ENCODE measurements at places on chromosomes 12 and 14. TPM values are rescaled to one million over a fixed set of nuclear protein-coding genes. Genes with fewer than 3 reads are reported as not detected.

Gene TAS2R42
- not detected for total RNA-seq

Gene ANGEL1
- total RNA-seq = 18.3 TPM

DNA sequence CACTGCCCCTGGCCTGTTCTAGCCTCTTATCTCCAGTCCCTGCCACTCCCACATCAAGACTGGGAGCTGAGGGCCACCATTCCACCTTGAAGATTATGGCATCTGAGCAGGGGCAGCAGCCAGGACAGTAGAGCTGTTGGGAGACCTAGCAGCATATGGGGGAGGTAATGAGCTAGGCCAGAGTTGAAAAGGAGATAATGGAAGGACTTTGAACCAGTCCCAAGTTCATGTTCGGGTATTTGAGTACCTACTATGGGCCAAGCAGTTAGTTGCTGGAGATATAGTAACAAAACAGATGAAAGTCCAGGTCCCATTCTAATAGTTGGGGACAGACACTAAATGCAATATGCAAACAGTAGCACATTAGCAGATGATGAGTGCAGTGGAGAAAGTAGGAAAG, 151.5 kb downstream of the PLXNC1 start:
- no peak for DNase-seq

DNA sequence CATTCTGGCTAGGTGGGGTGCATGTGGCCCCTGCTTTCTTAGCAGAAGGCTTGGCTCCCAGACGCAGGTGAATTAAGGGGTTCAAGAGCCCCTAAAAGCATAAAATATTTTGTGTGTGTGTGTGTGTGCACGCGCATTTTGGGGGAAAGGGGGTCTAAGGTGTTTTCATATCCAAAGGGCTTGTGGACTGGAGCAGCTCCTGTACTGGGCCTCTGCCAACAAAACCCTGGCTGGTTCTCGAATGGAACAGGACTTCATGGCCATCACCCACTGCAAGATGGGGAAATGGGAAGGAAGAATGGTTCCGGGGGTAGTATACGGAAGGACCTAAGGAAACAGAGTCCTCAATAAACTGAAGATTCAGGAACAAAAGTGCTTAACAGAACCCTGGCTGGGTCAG, 3.9 kb upstream of the ATN1 start:
- DNase-seq = no peak

All from hematopoietic multipotent progenitor cell (in vitro differentiated cells).